ENCODE measurements at places on chromosomes 4 and X.

- no peak for DNase-seq
Measured at GRCh38 chr4:76699751-76700310, 198.1 kb downstream of the SOWAHB start.

- no peak for DNase-seq
Measured at GRCh38 chrX:31604629-31605221, 532.9 kb upstream of the FTHL17 start.

GRCh38 chr4:14867847-14868246 is 134.4 kb upstream of the CPEB2 start:
- DNase-seq = no peak

- no peak for DNase-seq
Measured at GRCh38 chr4:61638591-61638990, 438.5 kb downstream of the ADGRL3 start.

GRCh38 chr4:93446038-93446437 is 382.5 kb upstream of the ATOH1 start:
- no peak for DNase-seq

DNA sequence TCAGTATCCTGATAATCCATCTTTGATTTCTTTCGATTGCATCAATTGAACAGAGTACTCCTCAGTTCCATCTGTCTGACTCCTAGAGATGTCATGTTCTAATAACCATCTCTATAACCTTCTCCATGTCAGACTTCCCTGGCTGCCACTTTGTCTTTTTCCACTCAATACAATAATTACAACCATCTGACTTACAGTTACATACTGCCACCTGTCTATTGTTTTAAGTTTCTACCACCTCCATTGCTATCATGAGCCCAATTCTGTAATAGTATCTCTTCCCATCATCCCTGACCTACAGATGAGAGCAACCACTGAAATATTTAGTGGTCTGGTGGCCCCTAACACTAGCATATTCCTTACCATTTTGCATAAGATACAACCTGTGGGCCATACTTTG is 439.2 kb upstream of the FAM47C start:
- DNase-seq = no peak

DNA sequence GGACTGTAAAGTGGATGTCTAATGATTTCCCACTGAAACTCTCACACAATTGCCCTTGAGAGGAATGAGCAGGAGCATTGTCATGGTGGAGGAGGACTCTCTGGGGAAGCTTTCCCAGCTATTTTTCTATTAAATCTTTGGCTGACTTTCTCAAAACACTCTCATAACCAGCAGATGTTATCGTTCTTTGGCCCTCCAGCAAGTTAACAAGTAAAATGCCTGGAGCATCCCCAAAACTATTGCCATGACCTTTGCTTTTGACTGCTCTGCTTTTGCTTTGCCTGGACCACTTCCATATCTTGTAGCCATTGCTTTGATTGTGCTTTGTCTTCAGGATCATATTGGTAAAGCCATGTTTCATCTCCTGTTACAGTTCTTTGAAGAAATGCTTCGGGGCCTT is 120.2 kb upstream of the PDE5A start:
- no peak for DNase-seq

- DNase-seq = no peak
Measured at GRCh38 chr4:173752610-173753230, 222.7 kb upstream of the HAND2 start.

- DNase-seq = no peak
Measured at GRCh38 chr4:142596121-142596520, 250.0 kb downstream of the INPP4B start.

DNA sequence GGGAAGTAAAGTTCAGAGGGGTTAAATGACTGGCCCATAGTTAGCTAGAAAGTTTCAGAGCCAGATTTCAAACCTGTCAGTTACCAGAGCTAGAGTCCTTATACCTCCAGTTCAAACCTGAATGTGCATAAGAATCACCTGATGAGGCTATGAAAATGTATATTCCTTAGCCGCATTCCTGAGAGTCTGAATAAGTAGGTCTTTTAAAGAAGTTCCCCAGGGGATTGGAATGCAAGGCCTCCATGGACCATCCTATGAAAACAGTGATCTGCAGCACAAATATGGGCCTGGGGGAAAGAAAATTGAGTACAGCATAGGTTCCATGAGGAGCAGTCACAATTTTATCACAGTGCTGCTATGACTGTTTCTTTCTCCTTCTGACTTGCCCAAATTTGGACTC is 263.9 kb upstream of the CXorf66 start:
- no peak for DNase-seq

Measured in naive B cell (primary cell).